ENCODE measurements at places on chromosomes 2 and 18. TPM values are rescaled to one million over a fixed set of nuclear protein-coding genes. Genes with fewer than 3 reads are reported as not detected.

- no peak for DNase-seq
Observed at GRCh38 chr18:58490238-58490637, 138.7 kb downstream of the ALPK2 start.

DNA sequence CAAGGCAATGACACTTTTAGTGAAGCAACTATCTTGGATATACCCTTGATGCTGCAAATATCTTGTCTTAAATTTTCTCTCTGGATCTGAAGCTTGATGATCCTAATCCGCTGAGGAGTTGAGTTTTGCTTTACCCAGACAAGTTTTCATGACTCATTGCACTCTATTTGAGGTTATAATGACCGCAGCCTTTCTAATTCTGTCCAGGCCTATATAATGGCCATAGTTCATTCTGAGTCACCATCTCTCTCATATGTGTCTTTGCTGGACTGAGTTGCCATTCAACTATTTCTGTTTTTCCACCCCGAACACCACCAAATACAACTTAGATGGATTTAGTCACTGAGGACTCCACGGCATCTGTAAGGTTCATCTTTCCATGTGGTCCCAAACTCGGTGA is 802.1 kb upstream of the FAM98A start:
- DNase-seq = no peak

GRCh38 chr2:190515687-190516086 is 18.8 kb downstream of the NEMP2 start:
- no peak for DNase-seq

- DNase-seq = no peak
Observed at GRCh38 chr18:42048158-42048557, 93.1 kb downstream of the PIK3C3 start.

DNA sequence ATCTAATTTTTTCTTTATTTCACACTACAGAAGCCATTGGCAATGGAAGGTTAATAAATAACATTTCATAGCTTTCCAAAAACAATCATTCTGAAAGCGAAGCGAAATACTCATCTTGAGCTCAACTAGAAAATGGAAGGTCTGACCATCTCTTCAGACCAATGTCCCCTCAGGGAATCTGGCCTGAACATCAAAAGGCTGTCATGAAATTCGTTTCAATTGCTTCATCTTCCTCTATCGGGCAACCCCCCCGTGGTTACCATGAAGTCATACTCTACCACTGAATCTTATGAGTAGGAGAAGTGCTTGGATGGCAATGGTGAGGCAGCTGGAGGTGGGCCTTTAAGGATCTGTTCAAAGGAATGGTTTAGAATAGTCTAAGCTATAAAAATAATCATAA is 22.9 kb upstream of the CYTIP start:
- no peak for DNase-seq

GRCh38 chr2:23367760-23368159 is 17.2 kb upstream of the KLHL29 start:
- DNase-seq = no peak

- no peak for DNase-seq
Observed at GRCh38 chr2:78602862-78603261, 422.6 kb upstream of the REG3G start.

DNA sequence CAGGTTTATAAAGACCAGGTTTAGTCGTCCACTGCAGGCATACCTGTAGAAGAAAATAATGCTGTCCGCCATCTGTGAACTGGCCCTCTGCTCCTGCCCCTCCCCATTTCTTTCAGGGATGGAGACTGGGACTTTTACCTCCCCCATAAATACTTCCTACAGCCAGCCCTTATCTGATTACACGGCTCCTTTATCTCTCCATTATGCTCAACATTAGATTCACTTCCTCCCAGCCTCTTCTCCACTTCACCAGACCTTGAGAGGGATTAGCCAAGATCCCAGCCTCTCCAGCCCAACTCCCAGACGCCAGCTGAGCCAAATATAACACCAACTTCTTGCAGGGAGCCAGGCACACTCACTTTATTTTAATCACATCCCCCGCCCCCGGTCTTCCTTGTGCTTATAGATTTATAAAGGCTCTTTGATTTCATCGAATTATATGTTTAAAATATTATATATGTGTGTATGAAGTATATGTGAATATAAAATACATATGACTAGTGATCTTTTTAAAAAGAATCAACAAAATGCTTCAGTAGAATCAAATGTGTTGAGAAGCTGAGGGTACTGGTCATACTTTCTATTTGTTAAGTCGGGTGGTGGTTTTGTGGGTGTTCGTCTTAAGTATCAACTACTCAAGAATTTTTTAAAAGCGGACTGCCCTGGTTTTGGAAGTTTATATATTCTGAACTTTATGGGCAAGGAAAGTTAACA is 81.0 kb downstream of the SPRED2 start:
- no peak for DNase-seq

DNA sequence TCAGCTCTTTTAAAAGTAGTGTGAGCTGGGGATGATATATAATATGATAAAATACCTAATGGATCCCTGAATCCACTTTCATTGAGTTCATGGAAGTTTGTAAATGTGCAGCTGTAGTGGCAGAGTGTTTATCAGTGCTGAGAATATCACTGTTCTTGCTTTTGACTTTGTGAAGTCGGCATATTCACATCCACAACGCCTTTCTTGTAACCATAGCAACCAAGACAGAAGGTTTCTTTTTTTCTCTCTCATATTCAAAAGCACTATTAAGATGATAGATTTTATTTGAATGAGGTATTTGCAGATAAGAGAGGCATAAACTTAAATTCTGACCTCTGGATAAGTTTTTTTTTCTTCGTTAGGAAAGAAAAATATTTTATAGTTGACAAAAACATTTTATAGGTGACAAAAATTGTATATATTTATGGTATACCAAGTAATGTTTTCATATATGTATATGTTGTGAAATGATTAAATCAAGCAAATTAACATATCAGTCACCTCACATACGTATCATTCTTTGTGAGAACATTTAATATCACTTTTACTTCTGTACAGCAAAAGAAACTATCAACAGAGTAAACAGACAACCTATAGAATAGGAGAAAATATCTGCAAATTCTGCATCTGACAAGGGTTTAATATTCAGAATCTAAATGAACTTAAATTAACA is 130.0 kb downstream of the PLCL1 start:
- DNase-seq = no peak

- DNase-seq = no peak
Observed at GRCh38 chr2:151482171-151482725, 72.5 kb downstream of the RIF1 start.

DNA sequence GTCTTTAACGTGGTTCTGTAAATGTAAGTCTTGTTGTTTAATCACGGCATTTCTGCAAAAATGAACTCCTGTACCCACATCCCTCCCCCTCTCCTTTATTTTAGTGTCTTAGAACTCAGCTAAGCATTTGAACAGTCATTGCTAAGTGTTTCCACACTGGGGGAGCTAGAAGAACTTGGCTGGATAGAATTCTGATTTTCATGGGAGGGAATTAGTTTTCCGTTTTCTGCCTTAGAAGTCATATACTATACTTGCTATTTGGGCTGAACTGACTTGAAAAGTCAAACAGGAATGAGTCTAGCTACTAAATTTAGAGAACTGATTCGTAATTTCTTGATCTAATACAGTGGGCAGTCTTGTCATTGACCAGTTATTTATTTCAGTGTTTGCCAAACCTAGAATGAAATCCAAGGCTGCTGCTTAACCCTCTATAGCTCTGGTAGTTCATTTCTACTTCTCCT is 61.1 kb downstream of the FMNL2 start:
- no peak for DNase-seq

- DNase-seq = no peak
Observed at GRCh38 chr2:120526997-120527945, 181.3 kb downstream of the INHBB start.

DNA sequence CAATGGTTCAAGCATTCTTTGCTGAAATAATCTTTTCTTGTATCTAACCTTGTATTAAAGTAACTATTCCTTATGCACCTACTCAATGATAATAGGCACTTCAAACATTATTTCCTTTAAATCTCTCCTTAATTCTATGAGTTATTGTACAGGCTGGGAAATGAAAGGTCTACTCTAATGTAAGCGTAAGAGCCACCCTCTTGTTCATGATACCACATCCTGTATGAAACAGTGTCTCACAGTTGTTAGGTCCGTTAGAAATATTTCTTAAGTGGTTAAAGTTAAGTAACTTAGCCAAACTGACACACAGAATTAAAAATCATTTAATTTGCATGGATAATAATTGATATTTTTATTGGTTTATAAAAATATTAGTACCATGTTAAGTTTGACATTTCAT is 162.5 kb upstream of the RPRM start:
- DNase-seq = no peak

DNA sequence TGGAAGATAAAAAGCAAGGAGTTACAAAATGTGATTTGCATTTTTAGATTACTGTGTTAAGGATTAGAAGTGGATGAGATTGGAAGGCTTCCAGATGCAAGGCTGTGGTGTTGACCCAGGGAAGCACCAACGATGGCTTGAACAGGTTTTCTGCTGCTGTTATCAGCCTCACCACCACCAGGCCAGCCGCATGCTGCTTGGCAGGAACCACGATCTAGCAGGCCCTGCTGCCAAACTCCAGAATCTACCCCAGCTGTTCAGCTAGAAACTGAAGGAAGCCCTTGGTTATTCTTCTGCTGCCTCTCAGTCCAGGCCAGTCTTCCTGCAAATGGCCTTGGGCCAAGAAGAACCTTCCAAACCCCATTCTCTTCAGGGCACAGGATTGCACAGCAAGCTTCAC is 133.9 kb downstream of the MTCL1 start:
- no peak for DNase-seq

DNA sequence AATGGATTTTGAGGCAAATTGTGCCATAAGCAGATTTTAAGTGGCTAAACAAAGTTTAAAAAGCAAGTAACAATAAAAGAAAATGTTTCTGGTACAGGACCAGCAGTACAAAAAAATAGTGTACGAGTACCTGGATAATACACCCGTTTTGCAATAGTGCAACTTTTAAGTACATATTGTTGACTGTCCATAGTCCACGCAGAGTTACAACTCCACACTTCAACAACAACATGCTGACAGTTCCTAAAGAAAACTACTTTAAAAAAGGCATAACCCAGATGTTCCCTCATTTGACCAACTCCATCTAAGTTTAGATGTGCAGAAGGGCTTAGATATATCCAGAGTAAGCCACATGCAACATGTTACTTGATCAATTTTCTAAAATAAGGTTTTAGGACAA is 5.1 kb upstream of the STPG4 start:
- DNase-seq = no peak

- DNase-seq = no peak
Observed at GRCh38 chr2:24382363-24383073, 22.2 kb upstream of the ITSN2 start.

DNA sequence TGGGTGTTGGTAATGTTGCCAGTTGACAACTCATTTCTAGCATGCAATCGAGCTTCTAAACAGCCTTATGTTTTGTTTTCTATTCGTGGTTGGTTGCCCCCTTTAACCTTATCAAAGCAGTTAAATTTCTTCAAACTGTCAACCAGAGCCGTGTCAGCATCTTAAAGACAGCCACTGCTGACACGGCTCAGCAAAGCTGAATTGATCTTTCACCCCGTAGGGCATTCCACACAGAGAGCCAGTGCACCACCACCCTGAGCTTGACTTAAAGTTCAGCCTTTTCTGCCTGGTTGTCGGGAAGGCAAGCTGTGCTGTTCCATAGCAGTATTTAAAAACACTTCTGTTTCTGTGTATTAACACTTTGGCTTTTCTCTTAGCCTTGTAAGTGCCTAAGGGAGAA is 355.0 kb upstream of the CHST9 start:
- DNase-seq = no peak

- DNase-seq = no peak
Observed at GRCh38 chr2:164868563-164869419, 27.2 kb upstream of the COBLL1 start.

DNA sequence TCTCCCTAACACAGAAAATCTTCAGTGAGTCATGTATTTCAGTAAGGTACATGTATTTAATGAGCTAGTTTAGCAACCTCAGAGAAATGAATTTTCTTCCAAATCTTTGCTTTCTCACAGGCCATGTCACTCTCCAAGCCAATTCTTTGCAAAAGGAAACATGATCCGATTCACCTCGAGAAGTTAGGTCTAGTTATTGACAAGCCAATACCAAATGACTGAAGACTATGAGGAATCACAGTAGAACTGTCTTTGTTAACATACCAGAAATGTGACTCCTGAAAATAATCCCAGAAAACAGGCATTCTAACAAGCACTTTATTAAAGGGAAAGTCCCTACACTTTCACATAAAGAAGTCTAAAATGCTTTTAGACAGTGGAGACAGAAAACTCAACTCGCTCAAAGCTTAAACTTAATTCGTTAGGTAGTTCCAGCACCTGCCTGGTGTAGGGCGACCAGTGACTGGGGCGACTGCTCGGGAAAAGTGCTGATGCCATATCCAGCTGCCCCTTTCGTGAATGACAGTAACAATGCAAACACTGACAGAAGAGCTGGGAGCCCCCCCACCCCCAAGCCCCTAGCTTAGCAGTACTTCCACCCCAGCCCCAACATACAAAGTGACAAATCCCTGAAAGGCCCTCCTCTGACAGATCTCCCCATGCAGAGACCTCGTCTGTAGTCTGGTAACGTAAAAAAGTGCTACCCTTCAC is 1.8 kb downstream of the MEMO1 start:
- no peak for DNase-seq

Gene TSPYL6
- 0.32 TPM for total RNA-seq

Gene CHRND
- not detected for total RNA-seq

Gene LRRTM4
- total RNA-seq = not detected

Gene POMC
- total RNA-seq = 12.8 TPM

Gene VSNL1
- total RNA-seq = 0.65 TPM

Gene AFF3
- 6.0 TPM for total RNA-seq

Gene REG1B
- total RNA-seq = not detected

Gene RIOK3
- 71.2 TPM for total RNA-seq

Gene DYSF
- 23.1 TPM for total RNA-seq

Gene PAIP2B
- 2.8 TPM for total RNA-seq

Gene AQP4
- total RNA-seq = not detected

Gene SNORC
- total RNA-seq = 0.25 TPM

Gene ALLC
- total RNA-seq = not detected

Gene MC5R
- total RNA-seq = not detected
